CD4-positive, alpha-beta T cell treated with Interleukin-12 subunit alpha and Interleukin-12 subunit beta, for 1 hour (primary cell): ENCODE measurements at places on chromosomes 4 and X.
A peak's percentile ranks its signal among the peaks of the same experiment; 100 is the strongest.

DNA sequence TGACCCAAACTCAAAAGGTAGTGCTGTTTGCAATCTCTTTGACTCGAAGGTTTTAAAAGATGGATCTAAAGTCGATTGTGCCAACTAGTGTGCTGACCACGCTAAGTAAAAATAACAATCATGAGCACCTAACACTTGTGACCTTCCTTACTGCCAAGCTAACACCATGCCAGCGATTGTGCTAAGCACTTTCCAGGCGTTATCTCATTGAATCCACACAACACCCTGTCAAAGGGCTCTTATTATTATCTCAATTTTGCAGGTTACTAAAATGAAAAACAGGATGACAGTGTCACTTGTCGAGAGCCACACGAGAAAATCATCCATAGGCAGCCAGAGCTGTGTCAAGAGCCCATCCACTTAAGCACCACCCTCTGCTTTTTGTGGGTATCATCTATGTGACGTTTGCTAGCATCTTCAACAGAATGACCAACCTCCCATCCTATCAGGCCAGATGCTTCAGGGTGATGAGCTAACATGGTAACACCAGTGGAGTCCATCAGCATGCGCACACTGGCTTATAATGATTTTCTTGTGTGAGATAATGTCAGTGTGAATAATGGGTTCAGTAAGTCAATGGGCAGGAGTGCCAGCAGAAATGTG lies 893 bp upstream of the GAB3 start:
- no peak for DNase-seq

DNA sequence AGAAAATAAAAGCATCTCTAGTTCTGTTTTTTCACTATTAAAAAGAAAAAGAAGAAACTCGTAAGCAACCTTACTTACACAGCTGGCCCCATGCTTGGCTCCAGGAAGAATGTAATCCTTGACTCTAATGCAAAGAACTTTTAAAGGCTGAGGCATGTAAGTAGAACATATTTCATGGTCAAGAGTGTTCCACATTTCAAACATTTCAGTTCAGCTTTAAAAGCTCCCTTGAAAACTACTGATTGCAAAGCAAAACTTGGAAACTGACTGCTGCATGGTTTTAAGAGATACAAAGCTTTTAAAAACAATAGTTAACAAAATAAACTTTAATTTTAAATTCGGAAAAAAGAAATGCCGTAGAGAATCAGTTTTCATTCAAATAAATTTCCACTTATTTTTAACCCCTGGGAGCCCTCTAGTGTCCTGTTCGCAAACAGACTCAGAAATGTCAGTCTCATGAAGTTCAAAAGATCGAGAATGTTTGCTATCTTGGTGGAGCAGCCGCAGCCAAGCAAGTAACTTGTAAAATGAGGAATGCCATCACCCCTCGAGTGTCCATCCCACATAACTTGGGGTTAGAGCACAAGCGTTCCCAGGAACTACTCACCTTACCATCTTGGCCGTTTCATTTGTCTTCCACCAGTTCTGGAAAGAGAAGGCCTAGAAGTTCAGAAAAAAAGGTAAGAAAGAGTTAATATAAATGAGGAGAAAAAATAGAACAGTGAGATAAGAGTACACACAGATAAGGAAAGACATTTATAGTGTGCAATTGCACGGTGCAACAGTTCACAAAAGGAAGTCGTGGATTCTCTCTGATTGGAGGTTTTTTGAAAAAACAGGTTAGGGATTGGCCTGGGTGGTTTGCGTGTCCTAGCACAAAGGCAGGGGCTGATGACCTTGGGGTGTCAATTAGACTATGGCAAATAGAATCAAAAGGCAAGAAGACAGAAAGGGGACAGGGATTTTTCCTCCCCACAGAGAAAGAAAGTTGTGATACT lies at the start of gene GASK1B:
GASK1B (minus strand) TSS at position 765 of the 998 bp plus-strand sequence. CDS start 1,650 bp downstream, outside the sequence.
- no peak for DNase-seq

DNA sequence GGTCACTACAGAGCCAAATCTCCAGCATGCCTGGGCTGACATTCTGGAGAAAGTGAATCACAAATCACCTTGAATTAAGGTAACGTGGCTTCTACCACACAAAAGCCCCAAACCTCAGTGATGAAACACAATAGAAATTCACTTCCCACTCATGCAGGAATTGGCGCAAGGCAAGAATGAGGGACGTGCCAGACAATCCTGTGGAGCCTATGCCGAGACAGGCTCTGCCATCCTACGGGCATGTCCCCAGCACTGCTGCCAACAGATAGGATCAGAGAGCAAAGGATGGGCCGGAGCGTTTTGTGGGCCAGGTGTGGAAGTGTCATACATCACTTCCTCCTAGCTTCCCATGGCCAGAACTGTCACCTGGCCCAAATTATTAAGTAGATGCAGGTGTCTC lies 118.0 kb downstream of the IRF2 start:
- DNase-seq: no peak

- no peak for DNase-seq
Measured at GRCh38 chrX:37651921-37652452, 33.6 kb upstream of the XK start.

DNA sequence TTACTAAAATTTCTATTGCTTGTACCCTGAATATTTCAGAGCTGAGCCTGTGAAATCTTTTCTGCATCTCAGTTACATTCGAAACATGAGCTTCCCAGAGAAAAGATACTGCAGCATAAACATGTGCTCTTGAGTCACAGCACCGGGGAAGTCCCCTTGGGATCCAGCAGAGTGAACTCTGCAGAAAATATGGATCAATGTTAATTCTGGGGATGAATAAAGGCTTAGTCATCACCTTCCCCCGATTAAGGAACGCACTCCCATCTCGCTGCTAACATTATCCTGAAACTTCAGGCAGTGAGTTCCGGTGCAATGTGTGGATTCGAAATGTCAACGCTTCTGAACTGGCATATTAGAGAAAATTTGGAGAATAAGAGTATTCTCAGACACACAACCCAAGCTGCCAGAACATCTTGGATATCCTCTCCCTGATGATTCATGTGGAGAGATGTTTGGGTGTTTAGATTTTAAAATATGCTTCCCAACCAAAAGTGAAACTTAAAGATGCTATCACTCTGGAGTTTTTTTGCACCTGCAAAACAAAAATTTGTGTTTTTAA lies 90.8 kb downstream of the IRF2 start:
- no peak for DNase-seq

DNA sequence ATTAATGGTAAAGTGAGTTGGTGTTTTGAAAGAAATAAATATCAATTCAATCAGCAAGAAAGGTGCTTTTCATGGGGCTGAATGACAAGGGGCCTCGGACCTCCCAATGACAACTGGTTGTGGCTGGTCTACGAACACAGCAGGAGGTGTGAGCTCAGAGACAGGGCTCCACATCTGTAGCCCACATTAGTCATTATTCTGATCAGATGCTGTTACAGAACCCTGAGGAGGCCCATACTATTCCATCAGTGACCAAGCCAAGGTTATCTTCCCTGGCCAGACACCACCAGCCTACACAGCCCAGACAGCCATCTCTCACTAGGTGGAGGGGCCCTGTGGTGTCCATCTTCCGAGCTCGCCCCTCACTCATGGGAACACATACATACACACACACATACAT lies 168.8 kb downstream of the SH3KBP1 start:
- no peak for DNase-seq

DNA sequence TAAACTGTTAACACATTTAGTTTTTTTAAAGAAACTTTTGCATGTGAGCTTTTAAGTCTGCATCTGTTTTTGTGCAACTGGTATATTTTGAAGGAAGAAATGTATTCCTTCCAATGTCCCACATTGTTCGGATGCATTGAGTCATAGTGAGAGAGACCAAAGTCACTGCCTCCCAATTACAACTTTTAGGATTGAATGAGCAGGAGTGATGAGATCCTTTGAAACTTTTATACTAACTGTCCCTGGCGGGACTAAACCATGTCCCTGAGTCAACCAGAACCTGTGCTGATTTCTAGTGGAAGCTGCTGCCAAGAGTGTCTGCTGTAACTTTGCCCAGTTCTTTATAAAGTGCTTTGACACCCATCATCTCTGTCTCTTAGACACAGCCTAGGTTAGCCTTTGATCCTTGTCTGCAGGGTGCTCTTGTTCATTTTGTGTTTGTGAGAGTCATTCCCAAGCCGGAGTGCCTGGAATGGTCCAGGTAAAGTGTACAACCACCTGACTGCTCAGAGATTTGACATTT lies 122.7 kb downstream of the ZNF518B start:
- no peak for DNase-seq

- no peak for DNase-seq
Measured at GRCh38 chrX:95071621-95072020, 1397.6 kb downstream of the FAM133A start.

- DNase-seq: no peak
Measured at GRCh38 chrX:10441464-10441863, 178.9 kb downstream of the MID1 start.

DNA sequence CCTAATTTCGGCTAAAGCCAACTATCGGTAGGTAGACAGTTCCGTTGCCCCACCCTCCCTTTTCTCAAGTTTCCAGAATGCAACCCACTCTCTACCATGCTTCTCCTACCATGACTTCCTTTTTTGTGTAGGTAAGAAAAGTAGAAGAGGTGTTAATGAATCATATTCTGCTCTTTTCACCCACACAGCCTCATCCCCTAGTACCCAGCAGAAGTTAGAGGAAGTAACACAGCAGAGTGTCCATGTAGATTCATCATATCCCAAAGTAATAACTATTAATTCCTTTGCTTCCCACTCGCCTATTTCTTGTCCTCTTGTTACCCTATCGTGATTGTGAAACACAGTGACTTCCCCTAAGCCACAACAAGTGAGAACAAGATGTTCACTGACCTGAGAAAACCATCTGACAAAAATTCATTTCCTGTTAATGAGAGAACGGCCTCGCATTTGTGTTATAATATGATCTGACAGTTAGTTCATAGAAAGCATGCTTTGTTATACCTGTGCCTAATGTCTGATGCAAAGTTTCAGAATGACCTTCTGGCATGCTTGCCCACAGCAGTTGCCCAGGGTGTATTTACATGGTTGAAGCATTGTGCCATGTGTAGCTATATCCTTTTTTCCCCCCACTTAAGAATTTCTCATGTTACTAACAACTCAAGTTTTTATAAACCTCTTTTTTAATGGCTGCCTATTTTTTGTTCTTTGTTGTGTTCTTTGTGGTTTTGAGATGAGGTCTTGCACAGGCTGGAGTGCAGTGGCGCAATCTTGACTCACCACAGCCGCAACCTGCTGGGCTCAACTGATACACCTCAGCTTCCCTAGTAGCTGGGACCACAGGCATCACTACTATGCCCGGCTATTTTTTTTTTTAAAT lies 185.6 kb downstream of the RAP1GDS1 start:
- peak; percentile 65 for DNase-seq

DNA sequence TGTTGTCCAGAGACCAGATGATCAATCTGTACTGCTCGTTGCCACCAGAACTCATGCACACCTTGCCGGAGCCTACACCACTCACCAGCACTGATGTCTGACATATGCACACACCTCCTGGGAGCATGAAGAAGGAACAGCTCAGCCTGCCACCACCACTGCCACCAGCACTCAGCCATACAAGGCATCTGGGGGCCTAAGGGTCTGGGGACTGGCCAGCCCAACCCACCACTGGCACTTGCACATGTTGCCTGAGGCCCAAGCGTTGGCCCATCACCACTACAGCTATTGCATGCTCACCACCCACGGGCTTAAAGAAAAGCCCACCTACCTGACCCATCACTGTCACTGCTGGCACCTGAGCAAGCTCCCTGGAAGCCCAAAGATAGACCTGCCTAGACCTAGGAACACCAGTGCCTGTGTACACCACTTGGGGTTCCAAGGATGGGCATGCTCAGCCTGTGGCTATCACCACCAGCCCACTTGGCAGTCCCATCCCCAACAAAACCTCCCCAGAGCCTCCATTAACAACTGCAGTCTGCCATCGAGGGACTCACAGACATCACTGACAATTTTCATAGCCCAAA lies 174.3 kb upstream of the GRID2 start:
- DNase-seq: no peak

- no peak for DNase-seq
Measured at GRCh38 chr4:37431417-37431743, 186.8 kb downstream of the NWD2 start.

DNA sequence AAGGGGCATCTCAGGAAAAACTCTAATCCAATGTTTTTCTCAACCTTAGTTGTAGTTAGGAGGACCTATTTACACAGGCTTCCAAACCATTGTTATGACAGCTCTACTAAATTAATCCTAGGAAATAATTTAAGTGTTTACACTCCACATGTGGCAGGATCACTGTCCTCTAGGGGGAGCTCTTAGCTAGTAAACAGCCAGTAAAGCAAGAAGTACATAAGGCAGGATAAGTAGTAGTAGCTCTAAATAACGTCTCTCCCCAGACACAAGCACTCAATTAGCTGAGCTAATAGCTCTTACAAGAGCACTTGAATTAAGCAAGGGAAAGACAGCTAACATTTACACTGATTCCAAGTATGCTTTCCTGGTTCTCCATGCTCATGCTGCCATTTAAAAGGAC lies 37.3 kb downstream of the NUDT11 start:
- peak; percentile 14 for DNase-seq

DNA sequence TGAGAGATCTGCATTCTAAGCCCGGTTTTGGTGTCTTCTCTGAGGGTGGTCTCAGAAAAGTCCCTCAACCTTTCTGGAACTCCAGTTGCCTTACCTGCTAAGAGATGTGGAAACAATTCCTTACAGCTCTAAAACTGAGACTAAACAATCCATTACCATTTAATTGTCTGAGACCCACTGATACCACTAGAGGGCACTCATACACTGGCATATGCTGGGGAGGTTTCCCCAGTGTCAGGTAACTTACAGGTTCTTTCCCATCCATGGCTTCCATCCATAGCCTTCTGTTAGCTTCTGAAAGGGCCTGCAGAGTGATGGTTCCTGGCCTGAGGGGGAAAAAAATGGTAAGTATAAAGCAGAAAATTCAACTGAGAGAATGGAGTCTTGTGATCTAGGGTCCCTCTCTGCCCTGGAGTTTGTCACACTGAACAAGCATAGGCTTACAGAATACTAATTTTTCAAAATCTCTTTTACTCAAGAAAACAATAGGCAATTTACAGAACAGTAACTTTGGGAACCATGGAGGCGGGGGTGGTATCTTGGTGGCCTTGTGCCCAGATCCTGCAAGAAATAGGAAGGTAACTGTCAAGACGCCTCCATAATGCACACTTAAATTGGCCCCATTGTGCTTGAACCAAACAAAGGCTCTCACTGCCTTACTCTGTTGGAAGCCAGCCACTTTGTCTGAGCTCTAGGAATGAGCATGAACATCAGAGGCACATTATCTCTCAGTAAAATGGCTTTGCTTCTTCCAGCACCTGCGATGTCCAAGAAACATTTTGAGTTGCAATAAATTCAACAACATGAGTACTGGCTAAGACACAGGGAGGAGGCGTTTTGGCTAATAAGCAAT lies 236.1 kb downstream of the OPHN1 start:
- DNase-seq: peak; percentile 33

DNA sequence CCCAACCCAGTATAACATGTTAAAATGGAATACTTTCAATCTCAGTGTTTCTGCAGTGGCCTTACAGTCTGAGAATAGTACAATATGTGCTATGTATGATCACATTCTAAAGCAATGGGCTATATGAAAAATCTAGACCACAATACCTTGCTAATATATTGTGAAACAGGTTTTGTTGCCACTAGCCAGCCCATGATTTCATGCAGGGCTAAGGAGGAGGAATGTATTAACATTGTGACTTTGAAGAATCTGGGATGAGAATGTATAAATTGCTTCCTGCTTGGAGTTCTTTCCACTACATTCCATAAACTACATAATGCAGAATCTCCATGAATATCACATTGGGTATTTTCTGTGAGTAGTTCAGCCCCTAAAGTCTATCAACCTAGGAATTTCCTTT lies 935.4 kb upstream of the GRIA3 start:
- DNase-seq: no peak
